ENCODE measurements at places on chromosomes 4 and X.

DNA sequence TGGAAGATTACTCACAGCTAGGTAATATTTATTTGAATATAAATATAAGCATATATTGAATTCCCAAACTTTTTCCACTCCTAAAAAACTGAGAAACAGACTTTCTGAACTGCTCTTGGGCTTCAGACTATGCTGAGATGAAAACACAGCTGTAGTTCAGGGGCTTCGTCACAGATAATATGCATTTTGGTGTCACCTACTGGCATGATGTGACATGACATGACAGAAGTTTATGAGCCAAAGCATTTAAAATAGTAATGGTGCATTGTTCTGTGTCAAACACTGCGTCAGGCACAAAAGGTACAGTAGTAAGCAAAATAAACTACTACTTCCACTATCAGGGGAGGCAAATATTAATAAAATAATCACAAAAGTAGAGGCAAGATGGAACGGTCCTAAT, 171.3 kb downstream of the BTC start:
- no peak for DNase-seq

DNA sequence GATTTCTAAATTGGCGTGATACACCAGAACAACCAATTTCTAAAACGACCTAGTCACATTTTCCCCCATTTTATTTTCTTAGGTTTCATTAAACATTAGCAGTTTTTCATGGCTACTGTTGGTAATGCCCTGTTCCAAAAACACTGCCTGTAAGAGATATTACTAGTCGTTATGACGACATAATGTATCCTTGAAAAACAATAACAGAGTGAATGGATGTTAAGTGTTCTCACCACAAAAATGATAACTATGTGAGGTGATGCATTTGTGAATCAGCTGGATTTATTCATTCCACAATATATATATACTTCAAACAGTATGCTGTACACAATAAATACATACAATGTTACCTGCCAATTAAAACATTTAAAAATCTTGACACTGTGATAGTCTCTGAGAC, 1147.6 kb upstream of the PCDH10 start:
- no peak for DNase-seq

GRCh38 chr4:42655269-42655637, 1.7 kb downstream of the ATP8A1 start:
- DNase-seq, result no peak

DNA sequence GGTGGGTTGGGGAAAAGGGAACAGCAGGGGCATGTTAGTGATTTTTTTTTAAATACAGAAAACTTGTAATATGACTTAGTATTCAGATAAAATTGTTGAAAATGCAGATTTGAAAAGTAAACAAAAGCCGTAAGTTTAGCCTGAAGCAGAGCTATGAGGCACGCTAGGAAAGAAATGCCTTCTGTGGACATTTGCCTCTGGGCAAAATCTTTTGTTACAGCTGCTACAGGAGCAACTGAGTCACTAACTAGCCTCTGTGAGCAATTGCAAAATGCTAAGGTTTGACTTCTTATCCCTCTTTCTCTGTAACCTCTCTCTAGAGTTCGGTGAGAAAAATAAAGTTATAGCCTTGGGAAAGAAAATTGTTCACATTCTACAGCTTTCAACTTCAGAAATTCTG, 350.0 kb downstream of the SLC7A11 start:
- DNase-seq, result no peak

- DNase-seq, result no peak
Observed at GRCh38 chrX:39741904-39742303, 355.9 kb downstream of the BCOR start.

DNA sequence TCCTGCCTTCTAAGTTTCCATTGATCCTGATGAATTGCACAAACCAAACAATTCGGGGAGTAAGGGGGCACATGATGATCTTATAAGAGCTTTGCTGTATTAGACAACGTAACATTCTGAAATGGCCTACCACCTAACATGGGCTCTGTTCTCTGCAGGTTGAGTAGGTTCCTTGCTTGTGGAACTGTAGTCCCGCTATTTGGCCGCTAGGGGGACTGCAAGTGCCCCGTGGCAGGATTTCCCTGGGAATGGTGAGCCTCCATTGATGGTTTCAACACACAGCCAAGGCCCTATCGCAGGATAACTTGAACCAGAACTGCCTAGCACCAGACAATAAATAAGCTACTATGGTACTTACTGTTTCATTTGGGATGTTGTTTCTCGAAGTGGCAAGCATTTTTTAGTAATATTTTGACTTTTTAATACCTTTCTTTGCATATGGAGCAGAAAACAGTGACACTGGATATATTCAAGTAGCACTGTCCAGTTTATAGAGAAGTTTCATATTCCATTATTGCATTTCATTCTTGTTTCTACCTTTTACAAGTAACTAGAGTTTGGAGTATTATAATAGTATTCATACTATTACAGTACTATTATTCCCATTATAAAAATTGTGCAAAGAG, 11.9 kb downstream of the AR start:
- no peak for DNase-seq

DNA sequence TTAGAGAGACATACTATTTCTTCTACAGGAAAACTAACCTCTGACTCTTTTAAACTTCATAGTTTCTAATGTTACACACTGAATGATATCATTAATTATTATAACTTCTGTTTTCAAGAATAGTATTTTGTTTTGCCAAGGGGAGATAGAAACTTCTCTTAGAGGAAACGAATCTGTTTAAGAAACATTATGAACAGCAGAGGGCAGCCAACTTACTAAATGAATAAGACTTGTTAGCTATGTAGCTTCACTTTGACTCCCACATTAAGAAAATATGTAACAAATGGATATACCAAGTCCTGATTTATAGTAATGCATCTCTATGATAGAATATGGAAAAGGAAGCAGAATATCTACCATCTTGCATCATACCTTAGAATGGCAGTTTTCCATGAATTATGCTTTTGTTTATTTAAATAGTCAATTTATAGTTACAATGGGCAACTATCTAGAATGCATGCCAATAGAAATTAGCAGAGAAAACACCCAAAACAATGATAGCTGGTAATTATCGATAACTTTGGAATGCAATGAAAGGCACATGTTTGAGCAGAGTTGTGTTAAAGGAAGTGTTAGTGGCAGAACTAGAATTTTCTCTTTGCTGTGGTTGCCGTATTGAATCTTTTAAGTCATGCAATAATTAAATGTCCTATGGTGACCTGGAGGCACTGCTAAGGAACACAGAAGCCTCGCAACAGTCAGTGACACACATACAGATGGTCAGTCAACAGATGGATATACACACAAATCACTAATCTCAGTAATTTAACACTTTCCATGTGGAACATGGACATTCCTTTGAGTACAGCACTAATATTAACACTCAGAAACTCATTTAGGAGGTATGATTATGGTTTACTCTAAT, 105.7 kb upstream of the PDLIM3 start:
- no peak for DNase-seq

- no peak for DNase-seq
Observed at GRCh38 chr4:76256032-76256431, 4.5 kb downstream of the FAM47E start.

- DNase-seq, result no peak
Observed at GRCh38 chr4:771464-771863, 54.5 kb downstream of the CPLX1 start.

- DNase-seq, result no peak
Observed at GRCh38 chr4:188854436-188854835, 715.2 kb downstream of the TRIML1 start.

- no peak for DNase-seq
Observed at GRCh38 chr4:64756016-64756415, 346.8 kb upstream of the TECRL start.

- no peak for DNase-seq
Observed at GRCh38 chr4:6306299-6306698, 36.6 kb downstream of the WFS1 start.

DNA sequence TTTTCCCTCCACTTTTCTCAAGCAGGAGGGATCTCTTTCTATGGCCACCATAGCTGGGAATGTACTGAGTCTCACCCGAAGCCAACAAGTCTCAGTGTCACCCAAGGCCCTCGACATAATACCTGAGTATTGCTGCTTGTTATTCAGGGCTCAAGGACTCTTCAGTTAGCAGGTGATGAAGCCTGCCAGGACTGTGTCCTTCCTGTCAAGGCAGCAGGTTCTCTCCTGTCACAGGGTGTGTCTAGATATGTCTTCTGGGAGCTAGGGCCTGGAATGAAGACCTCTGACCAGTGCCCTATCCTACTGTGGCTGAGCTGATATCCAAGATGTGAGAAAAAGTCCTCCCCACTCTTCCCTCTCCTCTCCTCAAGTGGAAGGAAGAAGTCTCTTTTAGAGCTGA, 391.0 kb upstream of the DIPK2B start:
- no peak for DNase-seq

DNA sequence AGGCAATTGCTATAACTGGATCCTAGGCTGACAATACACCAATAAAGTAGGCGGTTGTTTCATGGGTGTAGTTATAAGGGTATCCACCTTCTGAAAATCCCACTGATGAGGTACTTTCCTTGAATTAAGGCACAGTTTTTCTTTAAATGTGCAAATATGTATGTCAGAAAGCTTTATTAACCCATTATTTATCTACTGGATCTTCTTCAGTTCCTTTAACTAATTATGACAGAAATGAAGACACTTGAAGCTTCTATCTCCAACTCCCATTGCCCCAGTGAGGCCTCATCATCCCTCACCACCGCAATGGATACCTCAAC, 159.6 kb upstream of the KLF3 start:
- DNase-seq, result no peak

- DNase-seq, result no peak
Observed at GRCh38 chr4:24024157-24024556, 134.3 kb upstream of the PPARGC1A start.

DNA sequence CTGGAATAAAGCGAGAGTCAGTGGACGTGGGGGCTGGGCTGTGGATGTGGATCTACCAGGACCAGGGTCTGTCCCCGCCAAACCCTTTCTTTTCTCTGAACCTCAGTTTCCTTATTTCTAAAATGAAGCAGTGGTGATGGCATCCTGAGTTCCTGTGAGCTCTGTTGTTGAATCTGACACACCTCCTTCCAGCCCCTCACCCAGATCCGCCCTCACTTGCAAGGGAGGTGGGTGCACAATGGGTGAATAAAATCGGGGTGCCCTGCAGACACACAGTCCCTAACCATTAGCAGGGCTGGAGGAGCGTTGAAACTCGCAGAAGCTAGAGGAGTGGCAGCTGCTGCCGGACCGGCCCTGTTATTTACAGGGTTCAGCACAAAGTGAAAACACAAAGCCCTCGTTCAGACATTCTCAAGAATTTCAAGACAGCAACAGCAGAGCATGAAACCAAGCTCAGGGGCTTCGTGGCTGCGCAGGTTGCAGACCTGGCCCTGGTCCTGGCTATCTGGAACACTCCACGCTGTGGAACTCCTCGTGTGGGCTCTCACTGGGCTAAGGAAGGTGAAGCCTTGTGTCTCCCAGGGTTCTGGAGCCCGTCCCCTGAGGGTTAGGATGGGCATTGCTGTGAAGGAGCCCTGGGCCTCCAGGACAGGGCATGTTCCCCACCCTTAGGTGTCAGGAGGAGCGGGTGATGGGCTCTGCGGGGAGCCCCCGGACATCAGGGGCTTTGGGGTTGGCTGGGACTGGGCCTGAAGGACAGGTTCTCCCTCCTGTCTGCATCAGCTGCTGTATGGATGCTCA, 42.9 kb downstream of the PSAPL1 start:
- no peak for DNase-seq

- no peak for DNase-seq
Observed at GRCh38 chr4:13344216-13344615, 139.9 kb downstream of the RAB28 start.

DNA sequence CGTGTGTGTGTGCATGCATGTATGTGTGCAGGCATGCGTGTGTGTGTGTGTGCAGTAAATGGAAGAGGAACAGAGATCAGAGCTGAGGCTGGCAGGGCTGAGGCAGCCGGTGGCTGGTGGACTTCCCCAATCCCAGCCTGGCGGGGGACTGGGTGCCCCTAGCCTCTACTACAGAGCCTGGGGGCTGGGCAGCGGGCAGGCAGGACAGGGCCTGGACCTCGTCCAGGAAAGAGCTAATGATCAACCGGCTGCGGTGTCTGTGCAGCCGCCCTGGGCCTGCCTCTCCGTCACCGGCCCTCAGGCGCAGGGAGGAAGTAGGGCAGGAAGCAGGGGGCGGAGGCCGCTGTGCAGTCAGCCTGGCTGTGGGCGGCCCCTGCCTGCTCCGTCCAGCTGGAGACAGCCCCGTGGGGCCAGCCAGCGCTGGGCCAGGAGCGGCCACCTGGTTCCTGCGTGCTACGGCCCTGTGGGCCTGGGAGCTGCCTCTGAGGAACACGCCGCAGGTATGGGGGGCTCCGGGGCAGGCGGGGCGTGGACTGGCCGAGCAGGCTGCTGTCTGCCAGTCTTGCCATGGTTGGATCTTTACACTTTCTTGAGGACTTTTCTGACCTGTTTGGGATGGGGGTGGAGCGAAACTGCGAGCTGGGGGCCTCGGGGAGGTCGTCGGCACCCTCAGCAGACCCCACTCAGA, at the start of gene SH3TC1:
TSS of gene SH3TC1 (plus strand) at position 385 of the 688 bp plus-strand sequence. CDS start 5,905 bp downstream, outside the sequence.
- DNase-seq, result peak; percentile 18

GRCh38 chr4:48255072-48255958, 14.3 kb downstream of the TEC start:
- no peak for DNase-seq

DNA sequence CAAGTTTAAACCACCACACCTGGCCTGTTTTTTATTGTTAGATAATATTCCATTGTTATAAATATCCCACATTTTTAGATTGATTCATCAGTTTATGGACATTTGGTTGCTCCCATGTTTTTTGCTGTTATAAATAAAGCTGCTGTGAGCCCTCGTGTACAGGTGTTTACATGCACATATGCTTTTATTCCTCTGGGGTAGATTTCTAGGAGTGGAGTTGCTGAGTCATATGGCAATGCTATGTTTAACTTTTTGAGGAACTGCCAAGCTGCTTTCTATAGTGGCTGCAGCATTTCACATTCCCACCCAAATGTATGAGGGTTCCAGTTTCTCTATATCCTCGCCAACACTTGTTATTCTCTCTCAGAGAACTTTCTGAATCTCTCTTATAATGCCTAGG, 90.5 kb downstream of the TBL1X start:
- DNase-seq, result no peak

- DNase-seq, result no peak
Observed at GRCh38 chrX:4570151-4570550, 856.7 kb upstream of the PRKX start.

DNA sequence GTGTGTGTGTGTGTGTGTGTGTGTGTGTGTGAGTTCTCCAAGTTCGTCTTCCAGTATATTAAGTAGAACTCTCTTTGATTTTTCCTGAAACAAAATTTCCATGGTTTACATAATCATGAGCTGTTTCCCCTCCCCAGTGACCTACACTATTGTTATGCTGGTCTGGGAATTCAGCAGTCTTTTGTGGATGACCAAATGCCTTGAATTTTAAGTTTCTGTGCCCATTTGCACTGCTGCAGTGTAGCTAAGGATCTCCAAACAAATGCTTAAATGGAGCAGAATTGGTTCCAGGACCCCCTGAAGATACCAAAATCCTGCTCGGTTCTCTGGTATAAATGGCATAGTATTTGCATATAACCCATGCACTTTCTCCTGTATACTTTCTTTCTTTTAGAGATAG, 77.2 kb upstream of the SLC34A2 start:
- no peak for DNase-seq

GRCh38 chr4:17197070-17197469, 298.6 kb upstream of the LDB2 start:
- DNase-seq, result no peak

Measured in stimulated activated CD8-positive, alpha-beta memory T cell treated with anti-CD3 and anti-CD28 coated beads, Interleukin-4, amount 100 ng/mL, for 1 hour (primary cell).